Posterior cingulate gyrus (tissue), 11 donors: ENCODE measurements at places on chromosomes 1 and 21.

DNA sequence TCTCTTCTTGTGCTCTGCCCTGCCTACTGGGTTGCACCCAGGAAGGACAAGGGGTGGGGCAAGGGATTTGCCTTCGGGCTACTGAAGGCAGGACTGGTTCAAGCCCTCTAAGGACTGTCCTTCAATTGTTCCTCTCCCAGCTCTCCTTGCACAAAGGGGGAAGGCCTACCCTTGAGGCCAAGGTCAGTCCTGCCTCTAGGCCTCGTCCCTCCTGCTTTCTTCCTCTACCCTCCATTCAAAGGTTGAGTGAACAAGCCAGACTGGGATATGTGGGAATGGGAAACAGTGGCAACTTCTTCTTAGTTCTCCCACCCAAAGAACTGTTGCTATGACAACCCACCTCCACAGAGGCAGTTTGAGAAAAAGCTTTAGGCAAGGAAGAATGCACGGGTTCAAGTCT, 2.7 kb downstream of the LURAP1 start:
- no peak for DNase-seq

- DNase-seq: peak; percentile 50
These were observed 42.4 kb downstream of the PKP1 start for GRCh38 chr1:201325678-201326060.

DNA sequence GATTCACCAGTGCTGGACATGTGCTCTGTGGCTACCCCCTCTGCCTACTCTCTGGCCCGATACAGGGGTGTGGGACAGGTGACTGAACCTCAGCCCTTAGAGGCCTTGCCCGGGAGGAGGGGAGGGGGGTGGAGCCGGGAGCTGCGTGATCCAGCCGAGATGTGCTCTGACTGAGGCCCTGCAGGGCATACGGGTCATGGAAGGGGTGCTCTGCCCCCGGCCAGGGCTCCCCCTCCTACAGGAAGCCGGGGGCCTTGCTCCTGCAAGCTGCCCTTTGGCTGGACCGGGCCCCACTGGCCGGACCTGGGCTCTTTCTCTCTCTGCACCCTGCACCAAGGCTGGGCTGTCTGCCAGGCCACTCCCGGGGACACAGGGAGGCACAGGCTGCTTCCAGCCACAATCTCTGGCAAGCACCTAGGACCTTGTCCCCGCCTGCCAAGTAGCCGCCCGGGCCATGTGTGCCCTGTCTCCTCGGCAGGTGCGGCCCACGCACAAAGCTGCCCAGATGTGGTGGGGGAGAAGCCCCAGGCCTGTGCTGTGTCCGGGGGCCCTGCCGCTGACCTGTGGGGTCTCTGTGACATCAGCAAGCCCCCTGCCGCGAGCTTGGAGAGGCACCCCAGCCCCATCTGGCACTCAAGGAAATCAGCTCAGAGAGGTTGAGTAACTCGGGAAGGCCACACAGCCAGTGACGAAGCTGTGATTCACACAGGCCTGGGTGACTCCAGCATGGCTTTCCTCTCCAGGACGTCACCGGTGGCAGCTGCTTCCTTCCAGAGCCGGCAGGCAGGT, 1.5 kb downstream of the SCNN1D start:
- DNase-seq: no peak

- DNase-seq: no peak
These were observed 204.8 kb upstream of the ADAMTS5 start for GRCh38 chr21:27171707-27172106.

DNA sequence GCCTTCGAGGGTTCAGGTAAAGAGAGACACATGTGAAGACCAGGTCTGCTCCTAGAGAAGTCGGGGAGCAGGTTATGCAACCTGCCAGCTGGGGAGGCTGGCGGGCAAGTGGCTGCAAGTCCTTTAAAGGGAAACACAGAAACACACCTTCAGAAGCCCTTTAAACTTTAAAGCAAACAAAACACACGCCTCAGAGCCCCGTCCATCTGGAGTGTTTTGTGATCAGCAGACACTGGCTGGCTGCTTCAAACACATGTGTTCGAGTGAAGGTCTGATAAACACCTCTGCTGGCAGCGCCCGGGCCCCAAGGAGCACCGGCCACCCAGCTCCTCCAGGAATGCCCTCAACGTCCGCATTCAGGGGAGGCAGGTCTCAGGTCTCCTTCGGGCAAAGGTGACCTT, 15.2 kb downstream of the RIPK4 start:
- DNase-seq: no peak
